Stimulated activated CD4-positive, alpha-beta T cell treated with anti-CD3 and anti-CD28 coated beads, Interleukin-2, amount 100 ng/mL, for 24 hours (primary cell): ENCODE measurements at places on chromosomes 12 and 14.

- DNase-seq: no peak
Measured at GRCh38 chr14:99812892-99813291, 19.7 kb downstream of the EML1 start.

DNA sequence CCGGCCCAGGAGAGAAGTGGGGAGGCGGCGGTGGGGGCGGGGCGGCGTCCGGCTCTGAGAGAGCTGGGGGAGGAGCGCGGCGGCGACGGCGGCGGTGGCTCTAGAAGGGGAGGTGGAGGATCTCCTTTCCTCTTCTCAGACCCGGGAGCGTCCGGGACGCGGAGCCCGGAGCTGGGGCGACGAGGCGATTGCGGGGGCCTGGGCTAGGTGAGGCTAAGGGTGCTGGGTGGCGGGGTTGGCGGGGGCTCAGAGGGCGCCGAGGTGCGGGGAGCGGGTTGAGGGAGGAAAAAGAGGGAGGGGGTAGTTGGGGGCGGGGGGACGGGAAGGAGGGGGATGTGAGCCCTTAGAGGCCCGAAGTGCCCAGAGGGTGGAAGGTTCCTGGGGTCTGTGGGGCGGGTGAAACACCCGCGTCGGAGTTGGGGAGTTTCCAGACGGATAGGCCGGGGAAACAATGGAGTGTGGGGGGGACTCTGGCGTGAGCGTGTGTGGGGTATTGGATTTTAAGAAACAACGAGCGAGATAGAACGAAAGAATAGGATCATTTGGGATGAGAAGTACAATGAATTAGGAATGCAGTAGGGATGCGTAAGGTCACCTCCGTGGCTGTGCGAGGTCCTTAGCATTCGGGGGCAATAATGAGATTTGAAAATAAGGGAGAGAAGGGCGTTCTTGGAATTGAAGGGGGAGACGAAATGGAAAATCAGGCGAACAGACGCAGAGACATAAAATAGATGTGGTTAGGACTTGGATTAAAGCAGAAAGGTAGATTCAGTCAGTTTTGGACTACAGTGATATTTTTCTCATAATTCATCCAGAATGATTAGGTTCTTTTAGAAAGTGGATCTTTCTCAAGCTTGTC lies at the start of gene SPATS2:
SPATS2 (plus strand) TSS at position 82 of the 859 bp plus-strand sequence. CDS start 93,551 bp downstream, outside the sequence.
- DNase-seq: no peak

- no peak for DNase-seq
Measured at GRCh38 chr14:61474015-61474414, 152.6 kb downstream of the PRKCH start.

DNA sequence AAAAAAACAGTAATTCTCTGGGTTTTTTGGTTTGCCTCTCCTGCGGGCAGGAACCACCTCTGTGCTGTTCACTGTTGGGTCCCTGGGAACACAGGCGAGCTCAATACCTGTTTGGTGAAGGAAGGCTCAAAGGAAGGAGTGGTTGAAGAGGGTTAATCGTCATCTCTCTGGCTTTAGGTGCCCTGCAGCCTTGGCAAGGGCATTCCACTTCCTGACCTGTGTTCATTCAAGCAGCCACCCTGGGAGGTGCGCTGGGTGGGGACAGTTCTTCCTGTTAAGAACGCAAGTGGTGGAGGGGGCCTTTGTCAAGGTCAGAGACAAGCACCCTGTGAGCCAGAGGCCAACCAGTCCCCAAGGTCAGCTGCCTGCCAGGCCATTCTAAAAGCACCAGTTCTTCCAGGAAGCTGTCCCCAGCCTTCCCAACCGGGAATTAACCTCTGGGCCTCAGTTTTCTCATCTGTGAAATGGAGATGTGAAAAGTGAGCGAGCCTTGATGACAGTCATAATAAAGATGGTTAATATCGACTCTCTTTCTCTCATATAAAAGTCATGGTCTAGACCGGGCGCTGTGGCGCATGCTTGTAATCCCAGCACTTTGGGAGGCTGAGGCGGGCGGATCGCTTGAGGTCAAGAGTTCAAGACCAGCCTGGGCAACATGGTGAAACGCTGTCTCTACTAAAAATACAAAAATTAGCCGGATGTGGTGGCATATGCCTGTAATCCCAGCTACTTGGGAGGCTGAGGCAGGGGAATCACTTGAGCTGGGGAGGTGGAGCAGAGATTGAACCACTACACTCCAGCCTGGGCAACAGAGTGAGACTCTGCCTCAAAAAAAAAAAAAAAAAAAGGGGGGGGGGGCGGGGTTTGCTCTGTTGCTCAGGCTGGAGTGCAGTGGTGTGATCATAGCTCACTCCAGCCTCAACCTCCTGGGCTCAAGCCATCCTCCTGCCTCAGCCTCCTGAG lies 6.1 kb downstream of the RHOF start:
- no peak for DNase-seq

DNA sequence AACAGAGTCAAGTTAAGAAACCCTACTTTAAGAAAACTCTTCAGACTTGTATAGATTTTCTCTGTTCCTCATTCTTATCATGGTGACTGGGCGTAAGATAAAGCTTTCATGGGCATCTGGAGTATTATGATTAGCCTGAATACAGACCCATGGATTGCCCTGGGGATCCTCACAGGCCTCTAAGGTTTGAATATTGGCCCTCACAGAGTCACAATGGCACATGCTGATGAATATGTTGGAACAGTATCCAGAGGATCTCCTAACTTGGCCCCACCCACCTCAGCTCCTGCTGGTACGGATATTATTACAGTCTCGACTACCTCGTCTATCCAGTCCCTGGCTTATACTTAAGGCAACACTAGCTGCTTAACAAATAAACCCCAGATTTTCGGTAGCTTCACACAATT lies 8.1 kb downstream of the OSBPL8 start:
- no peak for DNase-seq

GRCh38 chr14:105702275-105702817 lies 176.0 kb downstream of the TMEM121 start:
- no peak for DNase-seq

- no peak for DNase-seq
Measured at GRCh38 chr14:75558440-75558839, 20.0 kb upstream of the FLVCR2 start.

GRCh38 chr14:103833711-103834110 lies 13.7 kb downstream of the PPP1R13B start:
- no peak for DNase-seq

DNA sequence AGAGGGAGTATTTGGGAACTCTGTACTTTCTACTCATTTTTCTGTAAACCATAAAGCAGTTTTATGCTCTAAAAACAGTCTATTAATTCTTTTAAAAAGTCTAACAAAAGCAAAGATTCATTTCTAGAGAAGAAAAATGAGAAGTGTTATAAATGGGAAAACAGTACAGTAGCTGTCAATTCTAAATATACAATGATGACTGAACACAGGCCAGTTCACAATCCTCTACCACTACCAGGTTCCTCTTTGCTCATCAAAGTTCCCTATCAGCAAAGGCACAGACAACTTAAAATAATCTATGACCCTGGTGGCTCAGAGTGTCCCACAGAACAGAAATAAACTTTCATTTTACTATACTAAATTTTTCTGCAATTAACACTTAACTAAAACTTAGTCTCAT lies 12.5 kb downstream of the NAA25 start:
- DNase-seq: no peak

GRCh38 chr12:62827042-62827441 lies 107.9 kb downstream of the PPM1H start:
- DNase-seq: no peak

DNA sequence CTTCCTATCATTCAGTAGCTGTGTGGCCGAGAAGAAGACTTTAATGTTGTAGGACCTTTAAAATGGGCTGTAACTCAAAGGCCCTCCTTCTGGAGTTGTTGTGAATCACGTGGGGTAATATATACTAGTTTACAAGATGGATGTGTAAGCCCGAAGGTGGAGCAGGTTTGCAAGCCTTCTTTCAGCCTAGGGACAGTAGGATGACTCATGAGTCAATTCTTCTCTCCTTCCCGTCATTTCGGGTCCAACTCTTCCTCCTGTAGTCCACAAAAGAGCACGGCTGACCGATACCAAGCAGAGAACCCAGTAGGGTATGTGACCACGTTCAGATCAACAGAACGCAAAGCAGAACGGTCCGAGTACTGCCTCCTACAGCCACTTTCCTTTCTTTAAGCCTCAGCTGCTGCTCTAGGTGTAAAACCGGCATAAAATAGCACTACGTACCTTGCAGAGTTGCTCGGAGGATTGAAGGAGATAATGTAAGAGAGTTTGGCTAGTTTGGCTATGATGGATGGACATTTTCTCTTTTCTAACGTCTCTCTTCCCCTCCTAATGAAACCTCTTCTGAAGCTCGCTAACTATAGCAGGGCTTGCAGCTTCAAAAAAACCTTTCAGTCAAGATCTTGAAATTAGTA lies 1.3 kb upstream of the RASSF3 start:
- DNase-seq: peak; percentile 25

DNA sequence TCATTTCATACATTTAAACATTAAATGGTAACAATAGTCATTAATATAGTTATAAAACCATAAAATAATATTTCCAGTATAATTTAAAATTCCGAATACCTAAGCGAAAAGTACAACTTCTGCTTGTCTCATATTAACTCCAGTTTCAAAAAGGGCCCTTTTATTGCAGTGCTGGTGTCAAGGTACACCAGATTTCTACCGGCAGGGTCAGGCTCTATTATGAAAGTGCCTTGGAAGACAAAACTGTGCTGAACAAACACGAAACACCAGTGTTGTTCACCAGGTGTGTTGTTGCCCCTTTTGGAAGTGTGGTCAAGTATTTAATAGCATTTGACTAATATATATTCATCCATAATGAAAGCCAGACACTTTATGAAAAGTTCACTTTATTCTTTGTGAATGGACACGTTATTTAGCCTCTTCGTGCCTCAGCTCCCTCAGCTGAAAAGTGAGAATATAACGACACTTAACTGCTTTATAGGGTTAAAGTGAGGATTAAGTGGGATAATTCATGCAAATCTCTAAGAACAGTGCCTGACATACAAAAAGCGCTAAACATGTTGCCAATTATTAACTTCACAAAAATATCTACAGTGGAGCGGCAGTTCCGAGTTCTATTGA lies 20.3 kb upstream of the GNS start:
- no peak for DNase-seq

DNA sequence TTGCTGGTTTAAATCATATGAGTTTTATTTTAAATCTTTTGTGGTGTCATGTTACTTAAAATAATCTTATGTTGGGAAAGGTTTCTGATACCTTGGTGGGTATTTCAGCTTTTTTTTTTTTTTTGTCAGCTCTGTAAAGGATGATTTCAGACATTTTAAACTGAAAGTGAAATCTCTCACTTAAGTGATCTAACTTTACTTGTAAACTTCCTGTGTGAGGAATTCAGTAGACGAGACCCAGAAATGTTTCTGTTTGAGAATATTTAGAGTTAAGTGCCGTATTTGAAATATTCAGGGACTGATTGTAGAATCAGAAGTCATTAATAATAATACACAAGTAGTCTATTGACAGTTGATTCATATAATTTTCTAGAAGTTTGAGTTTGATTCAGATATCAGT lies 37.8 kb downstream of the PROX2 start:
- DNase-seq: no peak

DNA sequence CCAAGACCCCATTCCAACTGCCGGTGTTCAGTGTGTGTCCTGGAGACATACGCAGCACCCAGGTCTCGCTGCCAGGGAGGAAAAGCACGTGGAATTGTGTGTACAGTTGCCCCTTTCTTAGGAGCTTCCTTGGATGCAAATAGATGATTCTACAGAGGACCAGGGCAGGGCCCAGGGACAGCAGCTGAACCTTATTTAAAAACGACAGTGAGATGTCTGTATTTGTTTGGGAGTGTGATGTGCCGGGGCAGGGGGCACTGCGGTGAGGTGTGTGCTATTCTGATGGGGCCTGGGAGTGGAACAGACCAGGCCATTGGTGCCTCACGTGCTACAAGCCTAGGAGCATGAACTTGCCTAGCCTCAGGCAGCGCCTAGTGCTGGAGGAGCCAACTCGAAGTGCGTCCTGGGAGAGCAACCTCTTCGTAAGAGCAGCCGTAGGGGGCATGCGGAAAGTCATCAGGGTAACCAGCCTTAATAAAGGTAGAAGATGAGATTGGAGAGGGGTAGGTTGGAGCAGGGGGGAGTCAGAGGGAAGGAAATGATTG lies 98.3 kb upstream of the ESRRB start:
- no peak for DNase-seq

- no peak for DNase-seq
Measured at GRCh38 chr12:63292471-63293221, 141.6 kb upstream of the AVPR1A start.

DNA sequence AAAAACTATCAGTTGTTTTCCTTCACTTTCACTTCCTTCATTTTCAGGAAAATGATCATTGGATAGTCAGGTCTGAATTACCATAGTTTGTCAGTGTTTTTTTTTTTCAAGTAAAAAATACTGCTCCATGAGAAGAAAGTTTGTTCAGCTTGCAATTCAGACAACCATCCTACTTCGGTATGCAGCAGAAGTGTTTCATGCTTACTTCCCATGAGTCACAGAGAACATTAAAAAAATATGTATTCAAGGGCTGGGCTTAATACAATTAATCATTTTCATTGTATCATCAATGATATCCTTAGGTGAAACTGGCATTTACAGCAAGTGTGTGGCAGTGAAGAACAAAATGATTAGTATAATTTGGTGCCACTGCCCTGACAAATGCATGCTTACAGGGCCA lies 21.6 kb downstream of the PYM1 start:
- no peak for DNase-seq

GRCh38 chr14:92523752-92524151 lies 10.2 kb downstream of the RIN3 start:
- no peak for DNase-seq

- DNase-seq: no peak
Measured at GRCh38 chr12:91577586-91578539, 395.2 kb upstream of the DCN start.

DNA sequence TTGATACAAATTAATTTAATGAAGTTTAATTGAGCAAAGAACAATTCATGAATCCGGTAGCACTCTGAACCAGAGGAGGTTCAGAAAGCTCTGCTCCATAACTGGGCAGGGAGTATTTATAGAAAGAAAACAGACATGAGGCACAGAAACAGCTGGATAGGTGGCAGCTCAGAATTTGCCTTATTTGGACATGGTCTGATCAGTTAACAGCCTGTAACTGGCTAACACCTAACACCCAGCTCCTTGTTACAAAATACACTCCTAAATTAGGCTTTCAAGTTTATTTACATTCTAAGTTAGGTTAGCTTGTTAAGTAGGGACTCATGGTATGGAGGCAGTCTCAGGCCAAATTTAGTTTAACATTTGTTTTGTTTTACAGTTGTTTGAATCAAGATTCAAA lies 67.8 kb upstream of the TMCC3 start:
- DNase-seq: no peak

DNA sequence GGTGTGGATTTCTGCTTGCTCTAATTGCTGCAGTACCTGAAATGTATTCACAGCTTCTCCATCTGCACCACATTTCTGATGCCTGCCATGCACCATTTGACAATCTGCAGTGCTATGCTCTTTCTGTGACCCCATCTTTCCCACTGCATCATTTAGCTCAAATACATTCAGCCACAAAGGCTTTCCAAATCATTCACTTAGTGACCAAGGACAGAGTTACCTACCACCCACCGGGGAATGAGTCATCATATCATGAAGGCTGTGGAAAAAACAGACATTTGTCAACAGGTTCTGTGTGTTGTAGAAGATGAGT lies 465.5 kb upstream of the ATP2B1 start:
- DNase-seq: no peak
